ENCODE measurements at places on chromosomes 7 and 10.

GRCh38 chr10:119703903-119704508 is 21.8 kb upstream of the INPP5F start:
- peak; percentile 30 for DNase-seq

DNA sequence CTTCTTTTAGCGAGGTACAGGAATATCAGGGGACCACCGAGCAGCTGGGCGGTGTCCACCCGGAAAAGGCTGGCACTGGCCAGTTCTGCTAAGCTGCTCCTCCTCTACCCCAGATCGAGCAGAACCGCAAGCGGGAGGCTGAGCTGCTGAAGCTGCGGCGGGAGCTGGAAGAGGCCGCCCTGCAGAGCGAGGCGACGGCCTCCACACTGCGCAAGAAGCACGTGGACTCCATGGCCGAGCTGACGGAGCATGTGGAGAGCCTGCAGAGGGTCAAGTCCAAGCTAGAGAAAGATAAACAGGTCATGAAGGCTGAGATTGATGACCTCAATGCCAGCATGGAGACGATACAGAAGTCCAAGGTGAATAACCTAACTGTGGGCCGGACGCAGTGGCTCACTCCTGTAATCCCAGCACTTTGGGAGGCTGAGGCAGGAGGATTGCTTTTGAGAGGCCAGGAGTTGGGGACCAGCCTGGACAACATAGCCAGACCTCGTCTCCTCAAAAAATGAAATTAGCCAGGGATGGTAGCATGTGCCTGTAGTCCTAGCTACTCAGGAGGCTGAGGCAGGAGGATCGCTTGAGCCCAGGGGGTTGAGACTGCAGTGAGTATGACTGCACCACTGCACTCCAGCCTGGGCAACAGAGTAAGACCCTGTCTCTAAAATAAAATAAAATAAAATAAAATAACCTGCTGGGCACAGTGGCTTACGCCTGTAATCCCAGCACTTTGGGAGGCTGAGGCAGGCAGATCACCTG is 15.3 kb downstream of the MYH16 start:
- DNase-seq: no peak

DNA sequence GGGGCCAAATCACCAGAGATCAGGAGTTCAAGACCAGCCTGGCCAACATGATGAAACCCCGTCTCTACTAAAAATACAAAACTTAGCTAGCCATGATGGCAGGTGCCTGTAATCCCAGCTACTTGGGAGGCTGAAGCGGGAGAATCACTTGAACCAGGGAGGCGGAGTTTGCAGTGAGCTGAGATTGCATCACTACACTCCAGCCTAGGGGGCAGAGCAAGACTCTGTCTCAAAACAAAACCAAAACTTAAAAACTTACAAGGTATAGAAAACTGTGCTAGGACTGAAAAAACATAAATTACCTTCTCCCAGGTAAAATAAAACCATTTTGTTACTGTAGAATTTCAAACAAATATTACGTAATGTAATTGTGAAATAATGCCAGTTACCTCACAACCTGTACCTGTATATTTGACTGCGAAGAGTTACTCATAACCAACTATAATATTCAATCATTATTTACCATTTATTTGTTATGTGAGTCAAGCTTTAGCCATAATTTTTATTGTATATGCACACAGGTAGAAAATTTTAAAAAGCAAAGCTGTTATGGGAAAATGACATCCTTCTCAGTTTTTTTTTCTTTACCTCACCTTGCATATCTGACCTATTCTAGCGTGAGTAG is 180.9 kb downstream of the SEMA3A start:
- no peak for DNase-seq

DNA sequence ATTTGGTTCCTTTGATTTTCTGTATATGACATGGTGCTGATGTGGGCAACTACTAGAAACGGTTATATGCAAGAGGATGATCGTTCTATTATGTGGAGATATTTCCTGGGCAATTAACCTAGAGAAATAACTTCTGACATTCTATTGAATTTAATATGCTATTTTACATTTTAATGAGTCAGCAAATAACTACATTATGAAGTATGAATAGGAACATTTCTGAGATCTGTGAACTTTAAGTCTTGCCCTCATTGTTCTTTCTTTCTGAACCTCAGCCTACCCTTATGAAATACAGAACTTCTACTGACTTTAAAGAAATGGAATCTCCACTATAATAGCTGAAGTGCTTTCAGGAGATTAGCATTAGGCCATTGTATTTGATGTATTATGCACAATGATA is 59.6 kb downstream of the ZNF800 start:
- no peak for DNase-seq

- DNase-seq: no peak
Measured at GRCh38 chr7:88835147-88835728, 39.7 kb upstream of the TEX47 start.

GRCh38 chr10:48384699-48384982 is 78.2 kb downstream of the MAPK8 start:
- DNase-seq: no peak

DNA sequence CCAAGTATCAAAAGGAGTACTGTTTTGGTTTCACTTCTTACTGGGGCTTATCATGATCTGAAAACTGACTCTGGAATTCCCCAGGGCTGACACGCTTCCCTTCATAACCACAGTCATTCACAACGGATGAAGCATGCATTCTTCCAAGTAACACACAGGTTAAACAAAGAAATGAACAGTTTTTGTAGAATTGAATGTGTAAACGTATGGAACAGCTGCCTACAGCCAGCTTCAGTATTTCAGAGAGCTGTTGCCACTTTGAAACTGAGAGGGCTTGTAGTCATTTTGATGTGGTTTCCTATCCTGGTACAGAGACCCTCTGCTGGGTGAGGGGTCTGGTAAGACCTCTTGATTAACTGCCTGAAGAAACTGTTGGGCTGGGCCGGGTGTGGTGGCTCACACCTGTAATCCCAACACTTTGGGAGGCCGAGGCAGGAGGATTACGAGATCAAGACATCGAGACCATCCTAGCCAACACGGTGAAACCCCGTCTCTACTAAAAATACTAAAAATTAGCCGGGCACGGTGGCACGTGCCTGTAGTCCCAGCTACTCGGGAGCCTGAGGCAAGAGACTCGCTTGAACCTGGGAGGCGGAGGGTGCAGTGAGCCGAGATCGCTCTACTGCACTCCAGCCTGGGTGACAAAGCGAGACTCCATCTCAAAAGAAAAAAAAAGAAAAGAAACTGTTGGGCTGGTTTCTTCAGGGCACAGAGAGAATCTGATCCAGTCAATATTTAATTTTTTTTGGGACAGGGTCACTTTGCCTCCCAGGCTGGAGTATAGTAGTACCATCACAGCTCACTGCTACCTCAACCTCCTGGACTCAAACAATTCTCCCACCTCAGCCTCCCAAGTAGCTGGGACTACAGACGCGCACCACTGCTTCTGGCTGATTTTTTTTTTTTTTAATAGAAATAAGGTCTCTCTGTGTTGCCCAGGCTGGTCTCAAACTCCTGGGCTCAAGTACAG is 4.7 kb downstream of the NFE2L3 start:
- peak; percentile 65 for DNase-seq

- no peak for DNase-seq
Measured at GRCh38 chr7:1967512-1968396, 265.0 kb downstream of the MAD1L1 start.

DNA sequence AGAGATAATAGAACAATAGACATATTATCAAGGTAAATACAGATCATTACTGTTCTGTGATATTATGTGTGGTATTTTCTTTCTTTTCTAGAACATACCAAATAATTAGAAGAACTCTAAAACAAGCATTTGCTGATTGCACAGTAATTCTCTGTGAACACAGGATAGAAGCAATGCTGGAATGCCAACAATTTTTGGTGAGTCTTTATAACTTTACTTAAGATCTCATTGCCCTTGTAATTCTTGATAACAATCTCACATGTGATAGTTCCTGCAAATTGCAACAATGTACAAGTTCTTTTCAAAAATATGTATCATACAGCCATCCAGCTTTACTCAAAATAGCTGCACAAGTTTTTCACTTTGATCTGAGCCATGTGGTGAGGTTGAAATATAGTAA is 185.5 kb downstream of the CFTR start:
- no peak for DNase-seq

DNA sequence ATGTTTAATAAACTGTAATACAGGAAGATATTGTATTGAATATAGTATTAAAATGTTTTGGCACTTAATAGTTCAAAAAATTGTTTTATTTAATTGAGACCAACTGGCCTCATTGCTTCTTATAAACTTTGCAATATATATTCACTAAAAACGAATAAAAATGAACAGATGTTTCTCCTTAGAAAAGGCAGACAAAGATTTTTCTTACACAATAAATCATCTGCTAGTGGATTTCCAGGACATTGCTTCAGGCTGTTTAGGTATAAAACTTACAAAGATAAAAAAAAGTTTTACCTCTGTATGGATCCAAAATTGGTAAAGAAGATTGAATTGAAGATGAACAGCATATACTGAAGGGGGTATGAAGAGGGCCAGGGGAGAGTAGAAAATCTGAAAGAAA is 143.6 kb downstream of the AGMO start:
- no peak for DNase-seq

DNA sequence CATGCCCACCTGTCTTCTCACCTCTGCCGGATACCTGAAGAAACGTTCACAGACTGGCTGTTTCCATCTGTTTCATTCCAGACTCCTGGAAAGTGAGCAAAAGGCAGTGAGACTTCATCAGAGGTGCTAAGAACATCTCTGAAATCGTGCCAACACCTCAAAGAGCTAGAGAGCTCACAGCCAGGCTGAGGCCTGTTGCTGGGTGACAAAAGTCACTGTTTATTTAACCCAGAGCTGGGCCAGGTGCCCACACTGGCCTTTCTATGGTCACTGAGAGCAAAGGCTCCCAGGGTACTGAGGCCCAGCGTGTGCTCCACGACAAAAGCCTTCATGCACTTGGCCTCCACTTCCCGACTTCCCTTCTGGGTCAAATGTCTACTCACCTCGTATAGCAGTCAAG is 3.7 kb upstream of the NANOS1 start:
- no peak for DNase-seq

DNA sequence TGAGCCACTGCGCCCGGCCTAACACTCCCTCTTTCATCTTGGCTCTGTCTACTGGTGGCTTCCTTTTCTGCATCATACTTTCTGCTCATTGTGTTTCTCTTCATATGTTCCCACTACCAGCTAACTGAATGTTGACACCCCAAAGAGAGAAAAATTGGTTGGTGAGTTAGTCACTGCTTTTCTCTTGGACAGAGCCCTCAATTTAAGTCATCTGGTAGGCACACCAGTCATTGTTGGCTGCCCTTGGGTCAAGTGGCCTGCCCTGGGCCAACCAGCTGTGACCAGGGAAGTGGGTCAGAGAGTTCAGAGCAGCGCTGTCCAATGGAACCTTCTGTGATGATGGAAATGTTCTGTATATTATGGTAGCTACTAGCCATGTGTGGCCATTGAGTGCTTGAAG is 52.0 kb downstream of the GRK5 start:
- DNase-seq: no peak

DNA sequence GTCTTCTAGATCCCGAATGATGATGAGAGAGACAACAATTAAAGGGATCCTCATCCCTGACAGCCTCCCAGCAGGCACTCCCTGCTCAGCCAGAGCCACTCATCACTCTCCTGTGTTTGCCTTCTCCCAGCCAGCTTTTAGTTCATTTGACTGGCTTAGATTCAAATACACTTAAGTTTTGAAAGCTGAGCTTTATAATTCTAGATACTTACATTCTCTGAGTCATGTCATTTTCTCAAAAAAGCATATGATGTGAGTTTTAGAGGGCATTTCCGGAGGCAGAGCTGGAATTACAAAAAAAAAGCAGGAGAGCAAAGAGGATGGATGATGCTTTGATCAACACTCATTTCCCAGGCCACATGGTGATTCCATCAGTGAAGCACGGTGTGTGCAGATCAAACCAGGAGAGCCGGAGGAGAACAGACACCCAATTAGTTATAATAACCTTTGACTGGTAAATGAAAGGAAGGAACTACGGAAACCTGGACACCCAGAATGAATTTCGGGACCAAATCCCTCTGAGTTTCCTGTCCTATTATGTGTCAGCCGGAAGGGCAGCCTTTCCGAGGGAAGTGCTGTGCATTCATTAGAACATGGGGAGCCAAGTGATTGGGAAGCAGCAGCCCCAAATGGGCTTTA is 81.5 kb upstream of the HPS1 start:
- DNase-seq: no peak

GRCh38 chr10:87846023-87846422 is 17.3 kb downstream of the KLLN start:
- DNase-seq: no peak

DNA sequence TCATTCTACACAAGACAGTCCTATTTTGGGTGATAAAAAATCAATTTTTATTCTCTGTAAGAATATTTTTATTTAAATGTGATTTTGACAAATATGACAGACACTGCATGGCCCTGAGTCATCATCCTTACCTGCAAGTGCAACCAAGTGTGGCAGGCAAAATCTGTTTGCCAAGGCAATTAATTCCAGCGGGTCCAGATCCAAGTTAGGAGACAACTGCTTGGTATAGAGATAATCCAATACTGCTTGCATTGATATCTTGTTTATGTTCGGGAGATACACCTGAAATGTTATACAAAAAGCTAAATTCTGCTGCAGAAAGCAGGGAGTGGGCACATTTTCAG is 66.2 kb downstream of the RHOBTB1 start:
- no peak for DNase-seq

GRCh38 chr7:70774950-70775527 is 356.9 kb upstream of the GALNT17 start:
- no peak for DNase-seq

DNA sequence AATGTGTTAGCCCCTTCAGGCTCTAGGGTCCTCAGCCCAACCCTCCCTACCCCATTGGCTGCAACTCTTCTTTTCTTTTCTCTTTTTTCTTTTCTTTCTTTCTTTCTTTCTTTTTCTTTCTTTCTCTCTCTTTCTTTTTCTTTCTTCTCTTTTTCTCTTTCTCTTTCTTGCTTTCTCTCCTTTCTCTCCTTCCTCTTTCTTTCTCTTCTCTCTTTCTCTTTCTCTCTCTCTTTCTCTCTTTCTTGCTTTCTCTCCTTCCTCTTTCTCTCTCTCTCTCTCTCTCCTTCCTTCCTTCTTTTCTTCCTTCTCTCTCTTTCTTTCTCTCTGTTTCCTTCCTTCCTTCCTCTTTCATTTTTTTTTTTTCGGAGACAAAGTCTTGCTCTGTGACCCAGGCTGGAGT is 458.9 kb downstream of the TYW1 start:
- DNase-seq: no peak

GRCh38 chr7:127979728-127980126 is 51.5 kb downstream of the LRRC4 start:
- no peak for DNase-seq
